Activated T-cell treated with anti-CD3 and anti-CD28 coated beads, Interleukin-2, amount 50 U/mL, for 72 hours (primary cell): ENCODE measurements at places on chromosomes 12 and 14.

GRCh38 chr14:100602621-100603230 lies 15.5 kb upstream of the BEGAIN start:
- DNase-seq: no peak

DNA sequence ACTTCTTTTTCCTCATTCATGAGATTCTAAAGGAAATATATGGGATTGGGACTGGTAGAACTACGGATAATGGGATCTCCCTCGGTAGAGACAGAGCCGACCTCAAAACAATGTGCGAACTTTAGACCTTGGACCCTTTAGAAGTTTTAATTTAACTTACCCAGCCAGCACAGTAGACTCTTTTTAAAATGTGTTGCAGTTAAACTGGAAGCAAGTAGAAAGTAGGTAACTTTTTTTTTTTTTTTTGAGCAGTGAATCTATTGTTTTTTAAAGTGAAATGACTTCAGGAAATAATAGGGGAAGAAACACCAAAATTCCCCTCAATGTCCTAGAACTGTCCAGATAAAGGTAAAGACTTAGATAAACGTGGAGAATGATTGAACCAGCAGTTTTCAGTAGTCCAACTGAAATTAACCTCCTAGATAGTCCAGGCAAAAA lies 1.1 kb upstream of the ATXN2 start:
- no peak for DNase-seq

DNA sequence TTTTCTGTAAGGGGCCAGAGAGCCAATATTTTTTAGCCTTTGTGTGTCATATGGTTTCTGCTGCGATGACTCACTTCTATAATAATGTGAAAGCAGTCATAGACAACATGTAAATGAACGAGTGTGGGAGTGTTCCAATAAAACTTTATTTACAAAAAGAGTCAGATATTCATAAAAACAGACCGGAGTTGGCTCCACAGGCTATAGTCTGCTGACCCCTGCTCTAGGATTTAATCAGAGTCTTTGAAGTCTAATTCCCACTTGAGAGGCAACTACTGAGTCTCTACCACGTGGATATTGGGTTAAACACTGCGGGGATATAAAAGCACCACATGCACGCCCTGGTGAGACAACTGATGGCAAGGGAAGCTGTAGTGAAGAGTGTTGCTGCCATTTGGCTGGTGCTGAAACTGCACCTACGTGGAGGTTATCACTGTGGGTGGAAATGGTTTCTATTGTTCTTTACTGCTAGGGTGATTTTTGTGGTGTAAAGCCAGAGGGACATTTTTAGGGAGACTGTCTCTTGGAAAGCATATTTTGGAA lies 3.6 kb upstream of the NINJ2 start:
- peak; percentile 23 for DNase-seq

DNA sequence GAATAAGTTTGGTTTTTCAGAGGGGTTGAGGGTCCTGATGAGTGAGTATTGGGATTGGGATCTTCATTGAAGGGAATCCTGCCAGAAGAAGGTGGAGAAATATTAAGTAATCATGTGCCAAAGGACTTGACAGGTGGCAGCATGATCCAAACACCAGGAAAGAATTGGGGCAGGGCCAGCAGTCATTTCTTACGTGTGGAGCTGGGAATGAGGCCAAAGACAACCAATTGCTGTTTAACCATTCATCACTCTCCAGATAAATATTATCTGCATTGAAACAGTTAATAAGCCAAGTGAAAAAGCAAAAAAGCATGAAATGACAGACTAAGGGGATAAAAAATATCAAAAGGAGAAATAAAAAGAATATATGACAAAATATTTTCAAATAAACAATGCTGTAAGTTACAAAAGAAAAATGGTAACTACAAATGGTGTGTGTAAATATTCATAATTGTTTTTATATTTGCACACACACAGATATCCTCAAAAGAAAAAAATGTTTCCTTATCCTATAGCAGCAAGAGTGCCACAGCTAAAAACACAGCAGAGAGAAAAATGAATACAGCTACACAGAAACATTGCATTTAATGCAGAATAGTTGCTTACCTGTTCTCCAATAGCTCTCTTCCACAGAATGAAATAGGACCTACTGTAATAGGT lies 26.2 kb downstream of the C2CD5 start:
- no peak for DNase-seq

- DNase-seq: no peak
Observed at GRCh38 chr14:85279407-85279806, 250.5 kb upstream of the FLRT2 start.

DNA sequence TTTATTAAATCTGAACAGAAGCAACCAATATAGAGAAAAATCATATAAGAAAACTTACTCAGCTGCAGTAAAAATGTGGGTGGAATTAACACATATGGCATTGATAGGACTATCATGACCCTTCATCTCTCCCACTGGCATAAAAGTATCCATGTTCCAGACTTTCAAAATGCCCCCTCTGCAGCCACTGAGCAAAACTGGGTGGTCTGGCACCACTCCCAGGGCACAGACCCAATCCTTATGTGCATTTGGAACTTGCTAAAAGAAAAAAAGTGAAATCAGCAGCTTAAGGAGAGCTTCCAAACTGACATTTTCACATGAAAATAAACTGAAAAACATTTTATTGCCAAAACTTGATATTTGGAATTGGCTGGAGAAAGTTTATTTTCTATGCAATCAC lies 141.5 kb downstream of the KIF21A start:
- DNase-seq: no peak

GRCh38 chr14:45041641-45042040 lies 42.3 kb upstream of the PRPF39 start:
- no peak for DNase-seq

GRCh38 chr14:75720116-75720515 lies 59.1 kb downstream of the TTLL5 start:
- no peak for DNase-seq

DNA sequence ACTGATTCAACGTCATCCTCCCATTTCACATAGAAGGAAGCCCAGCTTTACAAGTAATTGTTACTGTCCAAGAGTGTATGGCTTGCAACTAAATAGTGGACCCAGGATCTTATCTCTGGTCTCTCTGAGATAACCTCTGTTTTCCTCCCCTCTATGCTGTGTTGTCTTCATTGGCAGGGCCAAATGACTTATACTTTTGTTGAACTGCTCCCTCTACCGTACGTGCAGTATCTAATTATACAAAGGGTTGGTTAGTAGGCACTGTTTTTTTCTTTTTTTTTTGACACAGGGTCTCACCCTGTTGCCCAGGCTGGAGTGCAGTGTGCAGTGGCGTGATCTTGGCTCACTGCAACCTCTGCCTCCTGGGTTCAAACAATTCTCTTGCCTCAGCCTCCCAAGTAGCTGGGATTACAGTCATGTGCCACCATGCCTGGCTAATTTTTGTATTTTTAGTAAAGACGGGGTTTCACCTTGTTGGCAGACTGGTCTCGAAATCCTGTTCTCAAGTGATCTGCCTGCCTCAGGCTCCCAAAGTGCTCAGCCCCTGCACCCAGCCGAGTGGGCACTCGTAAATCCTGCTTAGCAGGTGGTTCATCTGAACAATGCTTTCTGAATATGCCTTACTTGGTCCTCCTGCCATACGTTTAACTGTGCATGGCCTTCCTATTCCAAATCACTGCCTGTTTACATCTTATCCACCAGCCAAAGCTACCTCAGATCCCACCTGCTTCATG lies 162.1 kb downstream of the ADCK1 start:
- no peak for DNase-seq
